NCI-H1694 (cell line): ENCODE measurements at places on chromosomes 6 and 20.

- DNase-seq: no peak
These were observed 89.4 kb downstream of the ECT2L start for GRCh38 chr6:138885156-138885819.

GRCh38 chr6:30060606-30061091, 416 bp upstream of the POLR1H start:
- DNase-seq: no peak

DNA sequence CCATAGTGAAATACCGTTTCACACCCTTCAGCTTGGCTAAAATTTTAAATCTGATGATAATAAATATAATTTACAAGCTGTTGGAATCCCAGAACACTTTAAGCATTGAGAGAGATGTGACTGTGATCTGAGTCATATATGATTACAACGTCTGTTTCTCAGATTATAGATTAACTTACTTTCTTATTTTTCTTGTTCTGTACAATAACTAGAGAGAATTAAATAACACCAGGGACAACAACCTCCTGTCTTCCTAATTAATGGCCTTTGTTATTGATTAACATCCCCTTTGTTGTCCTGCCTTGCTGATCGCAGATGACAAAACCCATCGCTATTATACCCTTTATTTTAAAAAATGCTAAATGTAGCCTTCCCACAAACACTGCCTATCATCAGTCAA, 87.8 kb upstream of the EZR start:
- DNase-seq: no peak

DNA sequence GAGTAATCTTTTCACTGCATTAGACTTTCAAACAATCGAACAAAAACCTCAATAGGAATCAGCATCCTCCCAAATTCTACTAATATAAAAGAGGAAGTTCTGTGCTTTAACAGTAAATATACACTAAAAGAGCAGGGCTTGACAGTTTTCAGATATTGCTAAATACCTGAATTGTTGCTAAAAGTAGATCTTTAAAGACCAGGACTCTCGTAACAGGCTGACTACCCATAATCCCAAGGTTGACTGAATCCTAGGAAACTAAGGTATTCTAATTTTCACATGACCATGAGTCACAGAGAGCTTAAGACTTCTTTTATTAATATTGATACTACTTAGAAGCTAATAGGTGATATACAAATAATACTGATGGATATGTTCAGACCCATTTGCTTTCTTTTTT, 10.1 kb downstream of the CD164 start:
- DNase-seq: no peak

- no peak for DNase-seq
These were observed 105.4 kb upstream of the RIN2 start for GRCh38 chr20:19652591-19653026.

DNA sequence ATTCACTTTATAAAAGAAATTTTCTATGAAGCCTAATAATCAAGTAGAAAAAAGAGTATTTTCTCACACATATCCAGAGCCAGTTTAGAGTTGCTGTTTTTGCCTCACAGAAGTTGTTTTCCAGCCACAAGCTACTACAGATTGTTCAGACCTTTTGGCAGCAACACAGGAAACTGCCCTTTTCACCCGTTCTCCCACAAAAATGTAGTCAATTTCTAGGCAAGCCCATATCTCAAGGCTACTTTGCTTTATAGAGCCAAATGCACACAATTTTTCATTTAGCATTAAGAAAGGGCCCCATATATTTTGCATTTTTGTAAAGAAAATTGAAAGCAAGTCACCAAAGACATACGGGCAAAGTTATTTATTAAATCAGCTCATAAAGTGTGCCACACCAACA, 49.5 kb downstream of the EPB41L2 start:
- DNase-seq: no peak

- DNase-seq: peak; percentile 93
These were observed at the start of gene CSNK2B for GRCh38 chr6:31665501-31666336. CSNK2B (plus strand) TSS chr6:31666080; CDS start chr6:31666832, 752 bp downstream.

GRCh38 chr6:72140795-72141194, 254.4 kb downstream of the RIMS1 start:
- DNase-seq: no peak

DNA sequence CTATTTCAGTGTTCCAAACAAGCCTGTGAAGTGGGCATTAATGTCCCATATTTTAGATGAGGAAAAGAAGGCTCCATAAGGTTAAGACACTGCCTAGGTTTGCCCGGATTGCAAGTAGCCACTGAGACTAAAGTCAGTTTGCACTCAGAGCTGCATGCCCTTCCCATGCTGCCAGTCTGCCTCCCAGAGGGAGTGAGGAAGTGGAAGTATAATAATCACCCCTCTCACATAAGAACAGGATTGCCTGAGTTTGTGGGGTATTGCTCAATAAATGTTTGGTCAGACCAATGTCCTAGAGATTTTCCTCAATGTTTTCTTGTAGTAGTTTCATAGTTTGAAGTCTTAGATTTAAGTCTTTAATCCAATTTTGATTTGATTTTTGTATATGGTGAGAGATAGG, 43.9 kb upstream of the CLIC5 start:
- DNase-seq: no peak

- DNase-seq: peak; percentile 11
These were observed 99.8 kb upstream of the FOXA2 start for GRCh38 chr20:22684072-22684762.

DNA sequence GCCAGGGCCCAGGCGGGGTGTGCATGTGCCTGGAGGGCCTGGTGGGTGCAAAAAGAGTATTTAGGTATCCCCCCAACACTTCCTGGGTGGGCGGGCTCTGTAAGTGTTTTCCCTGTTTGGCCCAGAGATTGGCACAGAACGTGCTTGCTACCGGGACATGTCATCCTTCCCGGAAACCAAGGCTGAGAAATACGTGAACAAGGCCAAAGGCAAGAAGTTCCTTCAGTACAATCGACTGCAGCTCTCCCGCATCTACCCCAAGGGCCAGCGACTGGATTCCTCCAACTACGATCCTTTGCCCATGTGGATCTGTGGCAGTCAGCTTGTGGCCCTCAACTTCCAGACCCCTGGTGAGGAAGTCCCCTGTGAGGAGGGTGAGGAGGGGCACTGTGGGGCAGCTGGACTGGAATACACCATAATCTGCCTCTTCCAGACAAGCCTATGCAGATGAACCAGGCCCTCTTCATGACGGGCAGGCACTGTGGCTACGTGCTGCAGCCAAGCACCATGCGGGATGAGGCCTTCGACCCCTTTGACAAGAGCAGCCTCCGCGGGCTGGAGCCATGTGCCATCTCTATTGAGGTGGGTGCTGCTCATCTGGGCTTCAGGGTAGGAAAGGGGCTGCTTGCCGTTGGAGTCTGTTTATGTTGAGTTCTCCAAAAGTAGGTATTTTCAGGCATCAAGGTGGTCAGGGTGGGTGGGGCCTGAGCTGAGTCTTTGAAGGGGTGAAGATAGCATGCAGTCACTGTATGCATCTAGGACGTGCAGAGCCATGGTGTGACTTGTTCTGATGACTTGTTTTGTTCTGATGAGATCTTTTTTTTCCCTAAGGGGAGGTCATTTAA, 35.2 kb downstream of the PLCG1 start:
- no peak for DNase-seq

- no peak for DNase-seq
These were observed 63.4 kb downstream of the ARID1B start for GRCh38 chr6:156840606-156841005.

DNA sequence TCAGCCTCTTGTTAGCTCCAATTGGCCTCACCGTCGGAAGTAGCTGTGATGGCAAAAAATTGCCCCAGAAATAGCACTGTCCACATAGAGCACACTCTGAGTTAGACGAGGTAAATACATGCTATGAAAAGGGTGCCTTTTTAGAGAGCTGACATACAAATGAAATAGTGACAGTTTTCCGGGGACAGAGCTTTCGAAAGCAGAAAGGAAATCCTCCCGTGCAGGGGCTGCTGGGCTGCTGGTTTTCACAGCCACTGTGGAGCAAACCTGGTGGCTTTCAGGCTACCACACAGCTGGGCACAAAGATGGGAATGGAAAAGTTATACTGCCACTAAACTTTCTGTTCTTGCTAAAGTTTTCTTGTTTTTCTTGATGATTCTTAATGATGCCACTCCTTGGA, 8.3 kb downstream of the SLPI start:
- DNase-seq: no peak

DNA sequence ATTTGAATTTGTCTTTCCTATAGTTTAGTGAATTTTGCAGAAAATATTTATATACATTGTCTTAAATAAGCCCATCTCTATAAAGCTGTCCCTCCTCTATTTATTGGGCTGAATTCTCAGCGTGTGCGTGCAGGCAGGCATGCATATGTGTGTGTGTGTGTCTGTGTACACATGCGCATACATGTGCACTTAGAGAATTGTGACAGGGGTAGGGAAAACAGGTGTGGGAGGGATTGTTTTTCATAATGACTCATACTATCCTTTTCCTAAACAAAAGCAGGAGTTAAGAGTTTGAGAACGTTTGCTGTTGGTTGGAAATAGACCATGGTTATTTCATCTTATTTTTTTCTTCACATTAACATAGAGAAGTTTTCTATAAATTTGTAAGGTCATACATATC, 43.4 kb upstream of the FABP7 start:
- peak; percentile 72 for DNase-seq

GRCh38 chr6:128168244-128168643, 267.4 kb upstream of the THEMIS start:
- no peak for DNase-seq

DNA sequence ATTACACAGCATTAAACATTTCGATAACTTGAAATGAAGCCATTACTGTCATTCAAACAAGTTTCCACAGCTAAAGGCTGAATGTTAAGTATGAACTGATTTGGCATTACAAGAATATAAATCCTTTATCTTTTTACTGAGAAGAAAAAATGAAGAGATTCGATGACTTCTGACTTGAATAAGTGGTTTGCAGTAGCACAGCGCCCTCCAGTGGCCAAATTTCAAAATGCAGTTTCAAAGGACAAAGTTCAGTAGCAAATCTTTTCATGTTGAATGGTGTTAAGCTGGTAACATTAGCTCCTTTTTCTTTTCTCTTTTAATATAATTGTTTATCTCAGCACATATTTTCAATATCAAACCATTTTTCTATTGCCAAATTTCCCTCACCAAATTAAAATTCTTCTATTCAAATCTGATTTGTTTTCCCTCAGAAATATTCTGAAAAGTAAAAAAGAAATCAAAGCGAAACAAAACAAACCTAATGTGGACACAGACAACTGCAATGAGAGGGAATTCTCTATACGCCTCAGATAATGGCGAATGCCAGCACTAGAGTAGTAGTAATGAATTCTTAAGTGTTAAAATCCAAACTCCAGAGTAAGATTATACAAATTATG, 145.7 kb downstream of the BTBD9 start:
- peak; percentile 48 for DNase-seq

DNA sequence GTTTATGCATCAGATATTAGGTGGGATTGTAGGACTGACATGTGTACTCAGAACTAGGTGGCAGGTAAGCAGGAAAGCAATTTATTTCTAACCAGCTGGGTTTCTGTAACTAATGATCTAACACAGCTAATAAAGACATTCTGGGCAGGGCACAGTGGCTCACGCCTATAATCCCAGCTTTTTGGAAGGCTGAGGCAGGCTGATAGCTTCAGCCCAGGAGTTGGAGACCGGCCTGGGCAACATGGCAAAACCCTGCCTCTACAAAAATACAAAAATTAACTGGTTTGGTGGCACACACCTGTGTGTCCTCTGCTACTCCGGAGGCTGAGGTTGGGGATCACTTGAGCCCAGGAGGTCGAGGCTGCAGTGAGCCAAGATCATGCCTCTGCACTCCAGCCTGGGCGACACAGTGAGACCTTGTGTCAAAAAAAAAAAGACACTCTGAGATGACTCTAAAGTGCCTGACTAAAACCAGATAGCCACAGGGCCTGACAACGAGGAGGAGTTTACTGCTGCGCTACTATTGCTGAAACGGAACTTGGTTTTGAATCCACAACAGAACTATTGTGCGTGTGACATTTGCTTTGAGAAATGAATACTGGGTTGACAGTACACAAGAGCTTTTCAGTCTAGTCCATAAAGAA, 29.2 kb upstream of the CEP85L start:
- no peak for DNase-seq

- DNase-seq: no peak
These were observed 159.4 kb upstream of the MLN start for GRCh38 chr6:33963136-33963750.

- no peak for DNase-seq
These were observed 970.9 kb downstream of the TBC1D32 start for GRCh38 chr6:120363429-120363828.

- DNase-seq: no peak
These were observed 58.8 kb upstream of the TAGAP start for GRCh38 chr6:159103396-159104162.

DNA sequence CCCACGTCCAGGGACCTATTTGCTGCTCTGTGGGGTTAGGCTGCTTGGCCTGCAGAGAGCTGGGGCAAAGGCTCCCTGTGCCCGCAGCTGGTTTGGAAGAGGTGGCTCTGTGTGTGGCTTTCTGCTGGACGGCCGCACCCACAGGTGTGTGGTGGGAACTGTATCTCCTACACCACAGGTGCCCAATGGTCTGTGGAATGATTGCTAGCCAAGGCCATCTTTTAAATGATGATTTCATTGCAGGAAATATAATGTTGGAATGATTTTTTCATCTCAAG, 178.4 kb downstream of the DLL1 start:
- no peak for DNase-seq

- DNase-seq: no peak
These were observed 293.7 kb downstream of the BTBD3 start for GRCh38 chr20:12211361-12211760.

- peak; percentile 36 for DNase-seq
These were observed 28.5 kb downstream of the BCL2L1 start for GRCh38 chr20:31693987-31694661.

DNA sequence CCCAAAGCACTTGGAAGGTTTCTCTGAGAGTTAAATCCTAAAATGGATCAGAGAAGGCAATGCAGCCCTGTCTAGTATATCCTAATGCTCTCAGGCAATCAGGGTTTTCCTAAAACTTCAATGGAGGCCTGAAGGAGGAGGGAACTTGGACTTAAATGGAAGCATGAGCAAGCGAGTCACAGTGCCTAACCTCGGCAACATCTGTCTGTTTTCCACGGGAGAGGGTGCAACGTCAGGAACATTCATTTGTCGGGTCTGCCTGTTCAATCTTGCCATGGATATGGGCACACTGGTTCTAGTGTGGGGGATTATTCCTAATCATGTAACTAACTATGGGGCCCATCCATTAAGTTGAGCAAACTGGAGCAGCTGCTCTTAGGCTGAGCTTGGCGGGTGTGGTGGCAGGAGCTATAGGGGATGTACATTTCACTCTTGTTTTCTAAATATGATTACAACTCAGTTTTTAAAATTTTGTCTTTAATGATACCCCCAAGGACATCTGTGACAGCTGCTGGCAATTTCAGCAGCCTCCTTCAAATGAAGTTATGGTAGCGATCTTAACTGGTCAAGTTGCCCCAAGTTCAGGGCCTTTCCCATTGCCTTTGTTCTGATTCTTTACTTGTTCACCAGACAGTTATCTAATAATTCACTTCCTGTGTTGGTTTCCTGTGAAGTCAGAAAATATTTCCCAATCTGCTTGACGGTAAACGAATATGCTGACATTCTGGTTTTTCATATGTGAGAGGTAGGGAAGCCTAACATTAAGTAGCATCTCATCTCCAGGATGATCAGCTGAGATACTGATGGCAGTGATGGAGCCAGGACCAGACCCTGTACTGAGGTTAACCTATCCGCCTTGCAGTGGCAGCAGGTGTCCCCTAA, 21.6 kb downstream of the DSE start:
- no peak for DNase-seq

GRCh38 chr6:139519571-139520031, 145.2 kb upstream of the CITED2 start:
- no peak for DNase-seq

- DNase-seq: no peak
These were observed 6.8 kb upstream of the ADTRP start for GRCh38 chr6:11785415-11785773.

- DNase-seq: no peak
These were observed 32.4 kb downstream of the FYN start for GRCh38 chr6:111840803-111841202.
